ENCODE measurements at places on chromosomes 16 and 17.

DNA sequence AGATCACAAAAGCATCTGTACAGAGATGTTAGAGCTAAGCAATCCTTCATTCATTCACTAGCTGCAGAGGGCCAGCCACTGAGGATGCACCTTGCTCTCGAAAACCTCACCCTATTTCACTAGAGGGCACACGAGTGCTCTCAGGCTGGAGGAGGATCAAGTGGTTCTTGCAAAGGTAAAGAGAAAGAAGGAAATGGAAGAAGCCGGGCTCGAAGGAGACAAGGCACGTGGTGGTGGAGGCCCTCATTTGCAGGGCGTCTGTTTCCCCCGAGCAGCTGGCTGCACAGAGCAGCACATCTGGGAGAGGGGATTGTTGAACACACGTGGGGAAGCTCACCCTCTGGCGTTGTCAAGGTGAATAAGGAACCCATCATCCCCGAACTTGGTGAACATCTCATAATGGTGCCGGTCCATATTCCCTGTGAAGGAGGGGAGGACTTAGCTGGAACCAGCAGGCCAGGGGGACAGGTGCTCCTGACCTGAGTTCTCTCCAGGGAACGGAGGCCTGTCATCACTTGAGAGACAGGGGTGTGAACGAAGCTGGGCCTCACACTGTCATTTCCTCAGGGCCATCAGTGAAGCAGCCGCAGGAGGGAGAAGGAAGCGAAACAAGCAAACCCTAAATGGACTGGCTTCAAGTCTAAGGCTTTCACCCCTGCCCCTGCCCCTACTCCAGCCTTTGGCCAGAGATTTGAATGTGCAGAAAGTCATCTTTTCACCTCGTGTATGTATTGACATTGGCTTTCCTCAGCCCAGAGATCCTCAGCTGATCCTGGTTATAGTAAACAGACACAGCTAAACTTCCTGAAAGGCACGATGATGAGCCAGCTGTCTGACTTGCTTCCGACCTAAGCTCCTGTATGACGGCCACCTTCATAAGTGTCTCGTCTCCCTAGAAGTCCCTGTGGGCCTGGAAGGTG, 27.6 kb downstream of the PRKAR1A start:
- DNase-seq, result peak; percentile 27

- no peak for DNase-seq
Measured at GRCh38 chr16:12090151-12090530, 113.6 kb downstream of the SNX29 start.

GRCh38 chr16:4323845-4324488, 8.1 kb downstream of the GLIS2 start:
- DNase-seq, result no peak

DNA sequence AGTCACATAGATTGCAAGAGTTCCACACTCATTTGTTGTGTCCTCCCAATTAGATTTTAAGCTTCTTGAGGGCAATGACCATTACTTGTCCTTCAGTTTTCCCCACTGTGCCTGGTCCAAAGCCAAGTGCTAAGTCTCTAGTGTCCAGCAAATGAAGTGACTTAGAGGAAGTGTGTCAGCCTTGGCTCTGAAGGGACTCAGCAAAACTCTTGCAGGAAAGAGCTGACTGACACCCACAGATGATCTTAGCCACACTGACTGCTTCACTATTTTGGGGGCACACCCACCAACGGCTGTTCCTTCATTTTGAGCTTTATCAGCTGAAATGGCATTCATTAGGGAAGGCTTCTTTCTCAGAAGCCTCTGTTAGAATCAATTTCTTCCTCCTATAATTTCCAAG, 358.1 kb downstream of the UTP18 start:
- peak; percentile 27 for DNase-seq

DNA sequence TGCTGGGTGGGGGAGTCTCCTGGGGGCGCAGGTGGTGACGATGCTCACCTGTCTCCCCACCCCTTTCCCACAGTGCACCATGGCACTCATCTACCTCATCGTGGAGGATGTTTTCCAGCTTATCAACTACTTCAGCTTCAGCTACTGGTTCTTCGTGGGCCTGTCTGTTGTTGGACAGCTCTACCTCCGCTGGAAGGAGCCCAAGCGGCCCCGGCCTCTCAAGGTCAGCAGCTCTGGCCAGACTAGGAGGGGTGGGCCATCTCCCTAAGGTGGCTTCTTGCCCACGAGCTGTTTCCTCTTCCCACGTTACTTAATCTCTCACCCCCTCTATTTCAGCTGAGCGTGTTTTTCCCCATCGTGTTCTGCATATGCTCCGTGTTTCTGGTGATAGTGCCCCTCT, 14.5 kb downstream of the SLC7A6OS start:
- DNase-seq, result no peak

GRCh38 chr17:83183145-83183948, 103.9 kb downstream of the METRNL start:
- no peak for DNase-seq

GRCh38 chr17:70202840-70203239, 33.5 kb downstream of the KCNJ2 start:
- DNase-seq, result no peak

GRCh38 chr17:31310886-31311285, 3.0 kb downstream of the EVI2B start:
- no peak for DNase-seq

DNA sequence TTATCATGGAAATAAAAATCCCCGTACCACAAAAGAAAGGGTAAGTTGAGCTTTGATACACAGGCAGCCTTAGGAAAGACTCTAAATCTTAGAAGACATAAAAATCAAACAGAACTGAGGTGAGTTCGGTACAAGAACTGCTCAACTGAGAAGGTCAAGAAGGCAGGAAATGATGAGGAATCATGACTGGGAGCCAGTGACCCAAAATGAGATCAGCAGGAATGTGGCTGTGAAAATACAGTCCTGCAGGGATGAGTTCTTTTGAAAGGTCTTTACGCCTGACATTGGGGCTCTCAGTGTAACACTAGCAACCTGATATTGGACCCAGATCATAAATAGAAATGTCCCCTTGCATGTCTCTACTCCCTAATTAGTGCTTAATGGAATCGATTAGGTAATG, 56.3 kb upstream of the CDH11 start:
- DNase-seq, result no peak

DNA sequence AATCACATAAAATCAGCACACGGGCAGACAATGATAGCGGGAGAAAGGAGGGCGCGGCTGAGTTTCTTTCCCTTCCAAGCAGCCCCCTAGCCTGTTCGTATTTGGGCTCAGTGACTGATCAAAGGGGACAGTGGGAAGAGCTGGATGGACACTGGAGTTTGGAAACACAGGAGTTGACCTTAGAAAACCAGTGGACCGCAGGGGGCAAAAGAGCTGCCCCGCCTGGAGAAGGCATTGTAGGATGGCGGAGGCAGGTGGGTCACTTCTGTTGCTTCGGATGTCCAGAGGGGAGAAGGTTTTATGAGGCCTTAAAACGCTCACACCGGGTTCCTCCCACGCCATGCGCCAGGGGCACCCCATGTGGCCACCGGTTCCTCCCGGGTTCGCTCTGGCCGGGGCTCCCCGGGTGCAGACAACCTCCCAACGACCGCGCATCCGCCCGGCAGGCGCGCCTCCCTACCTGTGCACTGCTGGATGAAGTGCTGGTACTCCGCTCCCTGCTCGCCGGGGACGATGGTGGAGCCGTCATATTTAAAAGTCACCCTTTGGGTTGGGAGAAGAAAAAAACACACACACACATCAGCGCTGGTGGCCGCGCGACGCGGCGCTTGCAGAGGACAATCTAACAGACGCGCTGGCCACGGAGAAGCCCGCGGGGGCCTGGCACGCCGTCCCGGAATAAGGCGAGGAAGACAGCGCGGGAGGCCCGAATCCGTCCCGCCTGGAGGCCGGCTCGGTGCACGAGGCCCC, 662 bp downstream of the COTL1 start:
- DNase-seq, result no peak

DNA sequence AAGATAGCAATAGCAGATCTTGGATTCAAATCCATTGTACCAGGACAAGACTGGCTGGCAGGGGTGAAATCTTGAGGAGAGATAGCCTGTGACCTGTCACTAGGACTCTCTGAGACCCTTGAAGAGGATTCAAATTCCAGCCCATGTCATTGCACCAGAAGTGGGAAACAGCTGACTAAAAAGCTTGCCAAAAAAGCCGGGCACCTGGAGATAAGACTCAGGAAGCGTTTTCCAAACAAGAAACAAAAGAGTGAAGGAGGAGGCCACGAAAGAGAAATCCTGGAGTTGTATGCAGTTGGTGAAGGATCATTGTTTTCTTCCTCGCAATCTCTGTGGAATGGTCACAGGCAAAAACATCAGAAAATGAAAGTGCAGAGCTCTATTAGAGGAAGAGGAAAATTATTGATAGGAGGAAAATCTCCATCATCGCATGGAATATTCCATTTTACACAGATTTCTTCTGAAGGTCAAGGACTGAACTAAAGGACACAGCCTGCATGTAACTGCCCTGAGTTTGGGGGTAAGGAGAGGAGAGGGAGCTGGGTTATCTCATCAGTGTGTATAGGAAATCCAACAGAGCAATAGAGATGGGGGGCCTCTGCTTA, 9.0 kb upstream of the WSB1 start:
- no peak for DNase-seq

- no peak for DNase-seq
Measured at GRCh38 chr17:897970-898619, 81.5 kb downstream of the NXN start.

DNA sequence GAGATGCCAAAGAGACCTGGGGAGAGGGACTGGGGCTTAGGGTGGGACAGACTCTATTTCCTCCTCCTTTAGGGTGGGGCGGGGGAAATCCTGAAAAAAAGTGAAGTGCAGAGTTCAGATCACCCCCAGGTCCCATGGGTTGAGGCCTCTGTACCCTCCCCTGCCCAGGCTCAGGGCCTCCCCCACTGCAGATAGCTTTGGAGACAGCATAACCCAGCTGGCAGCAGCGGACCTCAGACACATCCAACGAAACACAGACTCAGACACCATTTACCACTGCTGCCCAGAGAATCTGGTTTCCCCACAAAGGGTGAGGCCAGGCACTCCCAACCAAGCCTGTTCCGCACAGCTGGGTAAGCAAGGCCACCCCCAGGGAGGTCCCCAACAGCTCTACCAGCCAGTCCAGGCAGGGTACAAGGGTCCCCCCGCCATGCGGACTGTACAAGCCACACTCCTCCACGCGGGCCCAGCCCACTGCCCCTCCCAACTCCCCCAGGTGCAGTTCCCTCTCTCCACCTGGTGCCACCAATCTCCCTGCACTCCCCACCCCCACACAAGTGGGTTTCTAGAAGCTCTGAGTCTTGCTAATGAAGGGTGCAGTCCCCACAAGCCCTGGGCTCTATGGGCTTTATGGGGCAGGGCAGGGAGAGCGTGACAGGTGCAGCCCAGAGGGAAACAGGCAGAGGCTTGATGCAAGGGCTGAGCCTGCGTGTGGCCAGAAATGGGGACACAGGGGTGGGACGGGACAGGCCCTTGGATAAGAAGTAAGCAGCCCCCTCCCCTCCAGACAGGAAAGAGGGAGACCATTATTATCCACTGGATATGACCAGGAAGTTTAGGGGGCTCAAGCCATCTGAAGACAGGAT, 8.9 kb downstream of the RHBDF2 start:
- no peak for DNase-seq

GRCh38 chr17:29612404-29613280, 10.1 kb downstream of the CORO6 start:
- no peak for DNase-seq

DNA sequence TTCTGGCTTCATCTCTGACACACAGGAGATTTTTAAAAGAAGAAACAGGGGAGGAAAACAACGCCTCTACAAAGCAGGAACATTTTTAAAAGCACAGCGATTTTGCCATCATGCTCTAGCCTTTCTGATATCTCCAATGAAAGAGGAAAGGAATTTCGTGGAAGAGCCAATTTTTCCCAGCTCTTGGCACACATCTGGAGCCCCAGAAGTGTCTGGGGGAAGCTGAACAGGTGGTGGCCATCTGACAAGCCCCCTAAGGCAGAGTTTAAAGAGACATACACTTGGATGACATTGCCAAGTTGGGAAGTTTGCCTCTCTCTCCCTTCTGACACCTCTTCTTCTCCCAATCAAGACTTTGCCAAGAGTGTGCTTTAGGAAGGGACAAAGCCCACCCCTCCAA, 82.1 kb downstream of the CCT6B start:
- no peak for DNase-seq

DNA sequence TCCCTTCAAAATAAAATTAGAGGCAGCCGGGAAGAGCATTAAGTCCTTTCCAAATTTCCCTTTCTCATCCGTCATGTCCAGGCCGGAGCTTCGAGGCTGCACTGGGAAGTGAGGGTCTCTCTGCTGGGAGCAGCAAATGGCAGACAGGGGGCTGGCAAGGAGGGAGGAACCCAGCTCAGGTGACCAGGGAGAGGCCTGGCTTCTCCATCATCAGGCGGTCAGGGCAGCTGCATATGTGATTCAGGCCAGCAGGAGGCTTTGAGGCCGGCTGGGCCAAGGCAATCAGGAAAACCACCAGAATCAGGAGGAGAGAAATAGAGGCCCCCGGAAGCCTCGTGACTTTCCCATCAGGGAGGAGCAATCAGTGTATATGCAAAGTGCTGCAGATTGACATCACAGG, 85.0 kb upstream of the RPL38 start:
- DNase-seq, result no peak

DNA sequence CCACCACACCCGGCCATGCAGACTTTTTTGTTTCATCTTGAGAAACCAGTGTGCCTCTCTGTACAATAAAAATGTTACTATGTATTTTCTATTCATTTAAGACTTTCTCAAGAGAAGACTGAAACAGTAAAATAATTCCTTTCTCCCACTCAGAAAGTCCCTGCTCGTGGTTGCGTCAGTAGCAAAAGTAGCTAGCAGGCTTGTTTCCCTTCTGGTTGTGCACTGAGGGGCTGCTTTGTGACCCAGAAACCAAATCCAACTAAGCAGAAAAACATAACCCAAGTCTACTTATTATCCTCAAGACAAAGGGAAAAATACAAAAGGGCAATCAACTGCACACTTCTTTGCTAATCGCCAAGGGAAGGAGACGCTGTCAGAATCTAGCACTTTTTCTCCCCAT, 3.4 kb upstream of the PNPO start:
- DNase-seq, result no peak

DNA sequence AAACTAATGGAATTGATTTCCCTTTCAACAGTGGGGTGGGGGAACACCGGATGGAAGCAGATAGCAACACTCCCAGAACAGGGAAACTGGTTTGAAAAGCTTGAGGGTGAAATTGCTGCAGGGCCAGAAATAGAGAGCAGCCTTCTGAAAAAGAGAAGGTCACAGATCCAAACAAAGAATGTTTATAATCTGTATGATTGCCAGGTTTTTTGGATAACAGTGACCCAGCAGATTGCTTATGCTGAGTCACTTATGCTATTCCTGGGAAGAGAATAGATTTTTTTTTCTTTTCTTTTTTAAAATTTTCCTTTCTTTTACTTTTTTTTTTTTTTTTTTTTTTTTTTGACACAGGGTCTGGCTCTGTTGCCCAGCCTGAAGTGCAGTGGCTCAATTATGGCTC, 641.3 kb downstream of the KCNJ2 start:
- DNase-seq, result no peak
